ENCODE measurements at places on chromosomes 13 and 19.
A peak's percentile ranks its signal among the peaks of the same experiment; 100 is the strongest.

DNA sequence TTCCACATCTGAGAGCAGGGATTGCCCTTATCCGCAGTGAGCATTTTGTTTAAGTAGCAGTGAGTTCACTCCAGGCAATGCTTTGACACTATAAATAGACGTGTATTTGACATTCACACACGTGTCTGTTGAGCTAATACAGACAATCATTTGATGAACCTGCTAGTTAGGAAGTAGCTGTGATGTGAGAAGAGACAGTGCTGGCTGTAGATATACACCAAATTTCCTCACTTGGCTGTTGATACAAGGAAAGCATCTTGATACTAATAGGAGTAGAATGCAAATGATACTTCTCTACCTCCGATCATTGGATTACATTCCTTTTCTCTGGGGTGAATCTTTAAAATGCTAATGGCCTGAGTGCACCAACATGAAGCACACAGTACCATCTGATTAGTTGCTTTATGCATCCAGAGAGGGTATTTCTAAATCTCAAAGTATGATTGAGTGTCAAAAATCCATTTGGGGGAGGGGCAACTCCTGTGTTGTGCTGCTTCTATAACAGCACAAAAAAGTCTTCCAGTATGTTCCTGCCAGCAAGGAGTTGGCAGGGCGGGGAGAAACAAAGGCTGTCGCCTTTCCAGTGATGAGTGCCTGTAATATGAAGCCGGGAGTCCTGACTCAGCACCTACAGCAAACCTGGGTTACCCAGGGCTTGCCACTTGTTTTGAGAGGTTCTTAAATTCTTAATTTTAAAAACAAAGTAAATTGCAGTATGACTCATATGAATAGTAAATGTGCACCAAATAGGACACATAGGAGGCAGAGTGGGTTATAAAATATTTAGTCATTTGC, 7.0 kb downstream of the CUL4A start:
- DNase-seq, result peak; percentile 34

DNA sequence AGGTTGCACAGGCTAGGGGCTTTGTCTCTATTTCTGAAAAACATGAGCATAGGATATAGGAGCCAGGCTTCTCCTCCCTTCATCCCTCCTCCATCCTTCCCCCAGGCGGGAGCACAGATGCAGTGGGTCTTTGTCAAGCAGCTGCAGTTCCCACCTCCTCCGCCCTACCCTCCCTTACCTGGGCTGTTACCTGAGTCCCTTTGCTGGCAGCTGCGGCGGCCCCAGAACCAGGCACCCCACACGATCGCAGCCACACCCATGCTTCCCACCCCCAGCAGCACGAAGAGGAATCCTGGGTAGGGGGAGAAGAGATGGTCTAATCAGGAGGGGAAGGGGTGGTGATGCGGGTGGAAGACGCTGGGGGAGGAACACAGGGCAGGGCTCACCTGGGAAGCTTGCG, 7.8 kb downstream of the TMIGD2 start:
- DNase-seq, result no peak

DNA sequence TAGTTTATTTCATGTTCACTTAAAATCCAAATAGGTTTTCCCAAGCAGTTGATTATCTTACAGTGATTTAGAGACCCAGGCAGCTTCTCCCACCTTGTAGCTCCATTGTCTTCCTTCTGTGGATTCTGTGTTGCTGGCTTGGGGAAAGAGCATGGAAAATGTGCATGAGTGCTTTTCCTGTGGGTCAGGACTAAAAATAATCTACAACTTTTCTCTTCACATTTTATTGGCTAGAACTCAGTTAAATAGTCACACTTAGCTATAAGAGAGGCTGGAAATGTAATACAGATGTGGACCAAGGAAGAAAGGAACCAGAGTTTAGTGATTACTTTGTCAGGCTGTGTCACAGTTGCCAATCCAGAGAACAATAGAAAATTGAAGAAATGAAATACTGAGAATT, 198.8 kb downstream of the NBEA start:
- no peak for DNase-seq

- no peak for DNase-seq
Measured at GRCh38 chr13:33087091-33087490, 70.9 kb downstream of the KL start.

DNA sequence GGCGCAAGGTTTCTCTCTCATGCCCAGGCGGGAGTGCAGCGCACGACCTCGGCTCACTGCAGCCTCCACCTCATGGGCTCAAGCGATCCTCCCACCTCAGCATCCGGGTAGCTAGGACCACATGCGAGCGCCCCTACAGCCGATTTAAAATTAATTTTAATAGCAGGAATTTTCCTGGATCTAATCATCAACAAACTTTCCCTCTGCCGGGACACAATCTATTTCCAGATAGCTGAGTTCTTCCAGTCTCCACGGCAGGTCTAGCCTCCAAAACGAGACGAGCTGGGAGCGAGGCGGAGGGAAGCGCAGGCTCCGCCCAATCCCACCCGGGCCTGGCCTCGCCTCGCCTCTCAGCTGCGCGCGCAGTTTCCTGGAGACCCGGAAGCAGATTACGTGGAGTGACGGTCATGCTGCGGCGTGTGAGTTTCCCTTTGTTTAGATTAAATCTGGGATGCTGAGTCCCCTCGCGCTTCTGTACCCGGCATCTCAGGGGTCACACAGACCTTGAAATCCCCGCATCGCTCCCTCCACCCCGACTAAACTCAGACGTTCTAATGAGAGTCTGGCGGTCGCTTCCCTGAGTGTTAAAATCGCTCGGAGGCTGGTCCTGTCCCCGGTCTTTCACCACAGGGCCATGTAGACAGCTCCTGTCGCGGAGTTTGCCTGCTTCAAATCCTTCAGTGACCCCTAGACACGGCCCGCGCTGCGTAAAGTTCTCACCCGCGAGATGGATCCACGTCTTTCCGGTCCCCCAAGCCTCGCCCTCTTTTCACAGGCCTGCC, at the start of gene ZNF880:
Gene ZNF880 (plus strand): TSS at position 365 of the 782 bp plus-strand sequence. CDS start 43 bp downstream, at position 408.
- peak; percentile 99 for DNase-seq

DNA sequence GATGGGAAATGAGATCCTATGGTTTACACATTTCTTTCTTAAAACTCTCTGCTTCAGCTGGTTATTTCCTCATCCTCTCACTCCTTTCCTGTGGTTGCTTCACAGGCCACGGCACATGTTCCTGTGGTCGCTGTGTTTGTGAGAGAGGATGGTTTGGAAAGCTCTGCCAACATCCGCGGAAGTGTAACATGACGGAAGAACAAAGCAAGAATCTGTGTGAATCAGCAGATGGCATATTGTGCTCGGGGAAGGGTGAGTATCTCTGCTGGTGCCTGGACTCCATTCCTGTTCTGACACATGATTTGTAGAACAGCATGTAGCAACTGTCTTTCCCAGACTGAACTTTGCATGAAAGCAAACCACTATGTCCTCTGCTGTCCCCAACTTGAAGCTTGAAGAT, 254.2 kb downstream of the ITGBL1 start:
- peak; percentile 17 for DNase-seq

DNA sequence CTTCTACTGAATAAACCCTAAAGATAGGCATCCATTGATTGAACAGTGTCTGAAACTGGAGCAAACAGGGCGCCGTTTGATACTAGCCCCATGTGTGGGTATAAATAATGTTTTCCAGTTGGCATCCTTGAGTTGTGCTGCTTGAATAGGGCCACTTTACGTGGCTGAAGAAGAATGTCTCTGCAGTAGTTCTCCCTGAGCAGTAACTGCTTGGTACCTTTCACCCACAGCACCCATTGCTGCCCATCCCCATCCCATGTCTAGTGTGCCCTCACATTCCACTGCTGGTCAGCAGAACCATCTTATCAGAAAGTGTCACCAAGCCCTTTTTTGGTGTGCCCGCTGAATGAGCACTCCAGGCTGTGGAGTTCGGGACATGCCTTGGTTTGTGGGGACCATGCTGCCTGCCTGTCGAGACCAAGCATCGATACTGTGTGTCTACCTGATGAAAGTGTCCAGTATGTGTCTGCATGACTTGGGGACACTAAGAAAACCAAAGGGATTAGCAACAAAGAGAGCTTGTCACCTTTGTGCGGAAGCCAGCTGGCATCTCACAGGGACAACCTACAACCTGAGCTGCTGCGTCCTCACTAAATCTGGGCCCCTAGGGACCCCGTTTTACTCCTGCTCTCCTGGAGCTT, 162.0 kb downstream of the TM9SF2 start:
- peak; percentile 31 for DNase-seq

GRCh38 chr13:35498231-35498630, 21.7 kb upstream of the MAB21L1 start:
- DNase-seq, result peak; percentile 70

- no peak for DNase-seq
Measured at GRCh38 chr13:45847554-45848224, 3.9 kb downstream of the SIAH3 start.

GRCh38 chr13:50914848-50915247, 5.3 kb downstream of the RNASEH2B start:
- no peak for DNase-seq

GRCh38 chr19:37997911-37998344, 90.9 kb downstream of the SIPA1L3 start:
- DNase-seq, result no peak

GRCh38 chr19:2076526-2076944, 19.6 kb downstream of the MOB3A start:
- DNase-seq, result no peak

GRCh38 chr13:30736461-30737320, 1.3 kb downstream of the ALOX5AP start:
- DNase-seq, result no peak

DNA sequence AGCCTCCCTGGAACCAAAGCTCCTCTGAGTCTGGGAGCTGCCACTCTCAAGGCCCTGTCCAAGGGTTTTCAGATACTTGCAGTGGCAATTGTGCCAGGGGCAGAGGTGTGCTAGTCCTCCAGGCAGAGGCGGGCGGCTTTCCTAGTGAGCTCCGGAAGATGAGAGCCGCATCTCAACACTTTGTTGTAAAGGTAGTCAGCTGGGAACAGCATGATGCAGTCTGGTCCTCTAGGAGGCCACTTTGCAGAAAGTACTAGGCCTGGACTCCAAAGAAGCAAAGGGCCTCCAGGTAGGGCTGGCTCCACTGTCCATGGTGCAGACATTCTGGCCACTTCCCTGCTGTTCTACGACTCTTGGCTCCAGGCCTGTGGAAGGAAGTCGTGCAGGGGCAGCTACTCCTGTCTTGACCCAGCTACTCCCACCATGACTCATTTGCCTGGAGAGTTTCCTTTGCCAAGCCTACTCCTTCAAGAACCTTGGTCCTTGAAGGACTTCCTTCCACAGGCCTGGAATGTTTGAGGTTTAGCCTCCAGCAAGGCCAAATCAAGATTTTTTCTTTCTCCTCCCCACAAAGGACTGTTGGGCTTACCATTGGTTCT, 9.9 kb upstream of the ZNF536 start:
- DNase-seq, result no peak

DNA sequence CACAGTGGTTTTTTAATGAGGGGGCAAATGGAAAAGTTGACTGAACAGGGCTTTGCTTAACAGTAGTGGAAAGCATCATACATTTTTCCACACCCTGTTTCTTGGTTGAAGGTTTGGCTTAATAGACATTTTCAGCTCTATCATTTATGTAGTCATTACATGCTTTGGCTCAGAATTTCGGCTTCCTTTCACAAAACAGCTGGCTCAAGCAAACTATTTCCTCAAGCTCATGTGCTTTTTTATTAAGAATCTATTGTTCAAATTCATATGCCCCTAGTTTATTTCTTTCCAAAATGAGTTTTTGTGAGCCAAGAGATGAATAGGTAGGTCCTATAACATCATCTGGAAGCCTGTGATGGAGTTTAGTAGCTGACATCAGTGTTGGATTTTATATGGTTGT, 113.8 kb downstream of the SLITRK6 start:
- DNase-seq, result no peak

DNA sequence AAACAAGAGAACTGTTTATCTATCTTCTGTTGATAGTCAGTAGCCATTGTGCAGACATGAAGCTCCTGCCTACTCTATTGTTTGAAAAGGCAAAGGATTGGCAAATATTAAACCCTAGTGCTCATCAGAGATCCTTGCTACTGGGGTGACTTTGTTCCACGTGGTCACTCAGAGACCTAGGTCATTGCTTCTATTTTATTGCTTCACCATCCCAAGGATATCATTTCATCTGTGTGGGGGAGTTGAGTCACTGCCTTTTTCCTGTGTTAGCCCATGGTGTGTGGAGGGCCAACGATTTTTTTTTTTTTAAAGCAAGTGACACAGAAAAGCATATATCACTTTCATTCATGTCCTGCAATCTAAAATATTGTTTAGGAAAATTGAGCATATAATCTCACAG, 254.1 kb upstream of the RXFP2 start:
- DNase-seq, result no peak

GRCh38 chr13:76336889-76337844, 549.0 kb downstream of the KCTD12 start:
- no peak for DNase-seq

GRCh38 chr13:33249066-33249465, 36.5 kb downstream of the STARD13 start:
- DNase-seq, result no peak

DNA sequence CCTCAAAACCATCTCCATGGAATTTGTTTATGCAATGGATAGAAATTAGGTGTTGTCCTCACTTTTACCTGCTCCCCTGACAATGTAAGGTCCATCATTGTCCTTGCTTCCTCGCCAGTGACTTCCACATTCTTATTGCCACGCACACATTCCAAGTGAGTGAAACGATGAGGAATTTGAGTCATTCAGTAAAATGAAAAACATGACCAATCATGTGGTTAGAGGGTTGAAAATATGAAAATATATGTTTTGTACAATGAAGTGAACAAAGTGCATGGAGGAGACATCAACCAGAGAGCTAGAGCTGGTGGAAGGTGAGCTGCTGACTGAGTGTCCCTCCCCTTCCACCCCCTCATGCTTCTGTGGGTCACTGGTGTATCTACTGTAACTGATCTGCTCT, 91.7 kb downstream of the ATP8A2 start:
- DNase-seq, result no peak

DNA sequence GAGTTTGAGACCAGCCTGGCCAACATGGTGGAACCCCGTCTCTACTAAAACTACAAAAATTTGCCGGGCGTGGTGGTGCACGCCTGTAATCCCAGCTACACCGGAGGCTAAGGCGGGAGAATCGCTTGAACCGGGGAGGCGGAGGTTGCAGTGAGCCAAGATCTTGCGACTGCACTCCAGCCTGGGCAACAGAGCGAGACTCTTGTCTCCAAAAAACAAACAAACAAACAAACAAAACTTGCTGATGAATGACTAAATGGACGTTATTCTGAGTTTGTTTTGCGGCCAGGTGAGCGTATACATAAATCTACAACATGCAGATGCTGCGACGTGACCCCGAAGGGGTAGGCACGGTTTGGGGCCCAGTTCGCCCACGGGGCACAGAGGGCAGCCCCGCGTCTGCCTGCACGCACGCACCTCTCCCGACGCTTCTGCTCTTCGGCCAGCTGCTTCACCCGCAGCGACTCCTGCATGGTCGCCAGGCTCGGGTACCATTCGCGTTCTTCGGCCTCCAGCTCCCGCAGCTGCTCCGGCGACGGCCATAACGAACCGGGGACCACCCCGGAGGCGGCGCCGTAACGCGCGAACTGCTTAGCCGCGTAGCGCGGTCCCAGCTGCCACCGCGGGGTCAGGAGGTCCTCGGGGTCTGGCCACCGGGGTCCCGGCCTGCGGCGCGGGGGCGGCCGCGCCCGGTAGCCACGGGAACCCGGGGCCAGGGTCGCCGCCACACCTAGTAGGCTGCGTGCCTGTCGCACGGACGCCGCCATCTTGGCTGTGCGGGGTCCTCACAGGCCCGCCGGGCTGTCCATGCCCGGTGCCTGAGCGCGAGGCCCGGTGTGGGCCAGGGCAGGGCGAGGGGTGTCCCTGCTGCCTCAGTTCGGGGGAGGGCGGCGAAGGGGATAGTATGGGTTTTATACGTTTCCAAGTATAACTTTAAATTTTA, at the start of gene GADD45GIP1:
Gene GADD45GIP1 (minus strand): TSS at position 778 of the 943 bp plus-strand sequence. CDS start 11 bp downstream, at position 767.
- DNase-seq, result peak; percentile 87
